Bronchial epithelial cell (primary cell): ENCODE measurements at places on chromosomes 13 and 19. TPM values are rescaled to one million over a fixed set of nuclear protein-coding genes. Genes with fewer than 3 reads are reported as not detected.

Gene IRGQ
- 15.9 and 19.5 TPM in 2 replicates for total RNA-seq

DNA sequence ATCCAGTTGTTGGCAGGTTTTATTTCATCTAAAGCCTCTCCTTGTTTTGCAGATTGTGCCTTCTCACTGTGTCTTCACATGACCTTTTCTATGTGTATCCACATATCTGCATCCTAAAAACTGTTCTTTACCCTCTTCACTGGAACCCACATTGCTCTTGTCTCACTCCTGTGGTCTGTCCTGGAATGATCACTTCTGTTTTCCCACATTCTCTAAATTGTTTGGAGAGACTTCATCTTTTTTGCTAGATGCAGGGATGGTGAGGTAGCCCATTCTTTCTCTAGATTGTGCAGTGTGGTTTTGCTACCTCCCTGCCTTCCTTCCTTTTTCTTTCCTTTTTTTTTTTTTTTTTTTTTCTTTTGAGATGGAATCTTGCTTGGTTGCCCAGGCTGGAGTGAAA lies 608.6 kb upstream of the MIR17HG start:
- no peak for DNase-seq

DNA sequence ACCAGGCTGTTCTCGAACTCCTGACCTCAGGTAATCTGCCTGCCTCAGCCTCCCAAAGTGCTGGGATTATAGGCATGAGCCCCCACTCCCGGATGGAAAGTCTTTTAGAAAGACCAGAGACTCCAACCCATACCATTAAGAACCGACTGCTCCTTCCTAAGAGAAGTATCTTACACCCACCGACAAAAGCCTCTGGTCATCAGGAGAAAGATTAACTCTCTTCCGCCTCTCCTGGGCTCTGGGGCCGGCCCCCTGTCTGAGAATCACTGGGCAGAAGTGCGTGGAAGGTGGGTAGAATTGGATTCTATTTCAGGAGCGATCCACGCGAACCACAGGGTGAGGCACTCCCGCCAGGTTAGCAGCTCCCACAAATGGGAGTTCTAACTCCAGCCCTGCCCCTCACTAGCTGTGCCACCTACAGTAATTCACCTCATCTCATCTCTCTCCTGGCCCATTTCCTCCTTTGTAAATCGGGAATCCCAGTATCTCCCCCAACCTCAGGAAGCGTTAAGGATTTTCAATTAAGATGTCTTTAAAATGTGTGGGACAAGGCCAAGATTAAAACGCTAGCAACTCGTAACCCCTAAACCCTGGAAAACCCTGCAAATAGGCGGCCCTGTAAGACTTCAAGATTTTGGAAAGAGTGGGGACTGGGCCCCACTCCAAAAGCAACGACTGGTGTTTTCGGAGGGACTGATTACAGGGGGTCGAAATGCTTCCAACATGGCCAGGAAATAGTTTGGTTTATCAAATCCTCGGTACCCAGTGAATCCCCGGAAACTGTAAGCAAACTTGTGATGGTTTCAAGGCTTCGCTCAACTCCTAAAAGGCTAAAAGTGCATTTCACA lies 1.3 kb downstream of the HNRNPL start:
- DNase-seq, result no peak

- no peak for DNase-seq
Measured at GRCh38 chr13:113176280-113176679, 17.8 kb downstream of the PROZ start.

DNA sequence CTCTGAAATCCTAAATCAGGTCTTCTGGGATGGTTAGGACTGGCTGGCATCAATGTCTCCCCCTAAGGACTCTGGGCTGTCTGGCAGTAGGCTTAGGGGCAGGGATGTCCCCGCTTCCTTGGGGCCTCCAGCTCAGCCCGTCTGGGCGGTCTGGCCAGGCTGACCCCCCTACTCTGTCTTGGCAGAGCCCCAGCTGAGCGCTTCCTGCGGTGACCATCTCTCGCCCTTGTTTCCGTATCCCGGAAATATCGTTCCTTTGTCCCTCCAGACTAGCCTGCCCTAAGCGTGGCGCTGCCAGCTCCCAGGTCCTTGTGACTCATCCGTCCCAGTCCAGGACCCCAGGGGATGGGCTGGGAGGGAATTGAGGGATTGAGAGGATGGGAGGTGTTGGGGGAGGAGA lies 11.3 kb downstream of the GTPBP3 start:
- DNase-seq, result peak; percentile 15

DNA sequence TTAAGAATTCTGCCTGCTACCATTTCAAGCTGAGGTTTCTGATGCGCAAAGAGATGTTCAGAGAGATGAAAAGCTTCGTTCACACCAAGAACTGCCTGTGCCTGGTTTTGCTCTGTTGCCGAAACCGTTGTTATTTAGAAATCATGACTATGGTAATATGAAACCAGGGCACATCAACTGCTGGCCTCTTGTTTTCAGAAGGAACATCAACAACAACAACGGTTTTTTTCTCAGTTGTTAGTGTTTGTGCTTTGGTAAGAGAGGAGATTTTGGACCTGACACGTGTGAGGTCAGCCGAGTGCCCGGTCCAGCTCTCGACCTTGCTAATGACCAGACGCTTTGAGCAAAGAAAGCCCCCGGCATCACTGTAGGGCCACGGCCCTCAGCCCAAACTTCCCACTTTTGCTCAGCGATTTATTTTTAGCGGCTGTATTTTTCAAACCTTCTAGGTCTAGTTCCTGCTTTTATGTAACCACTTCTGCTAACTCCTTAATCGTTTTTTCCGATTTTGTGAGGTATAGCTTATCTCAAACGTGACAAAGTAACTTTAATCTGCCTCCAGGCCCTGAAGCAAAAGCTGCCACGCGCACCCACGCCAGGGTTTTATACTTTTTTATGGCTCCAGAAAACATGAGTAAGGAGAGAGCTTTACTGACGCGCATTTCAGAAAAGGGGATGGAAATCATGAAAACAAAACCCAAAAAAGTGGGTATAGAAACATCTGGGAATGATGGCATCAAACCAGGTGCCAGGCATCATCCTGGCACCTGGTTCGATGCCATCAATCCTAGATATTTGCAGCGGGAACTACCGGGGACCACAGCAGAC lies 42.0 kb downstream of the KLF2 start:
- DNase-seq, result no peak

DNA sequence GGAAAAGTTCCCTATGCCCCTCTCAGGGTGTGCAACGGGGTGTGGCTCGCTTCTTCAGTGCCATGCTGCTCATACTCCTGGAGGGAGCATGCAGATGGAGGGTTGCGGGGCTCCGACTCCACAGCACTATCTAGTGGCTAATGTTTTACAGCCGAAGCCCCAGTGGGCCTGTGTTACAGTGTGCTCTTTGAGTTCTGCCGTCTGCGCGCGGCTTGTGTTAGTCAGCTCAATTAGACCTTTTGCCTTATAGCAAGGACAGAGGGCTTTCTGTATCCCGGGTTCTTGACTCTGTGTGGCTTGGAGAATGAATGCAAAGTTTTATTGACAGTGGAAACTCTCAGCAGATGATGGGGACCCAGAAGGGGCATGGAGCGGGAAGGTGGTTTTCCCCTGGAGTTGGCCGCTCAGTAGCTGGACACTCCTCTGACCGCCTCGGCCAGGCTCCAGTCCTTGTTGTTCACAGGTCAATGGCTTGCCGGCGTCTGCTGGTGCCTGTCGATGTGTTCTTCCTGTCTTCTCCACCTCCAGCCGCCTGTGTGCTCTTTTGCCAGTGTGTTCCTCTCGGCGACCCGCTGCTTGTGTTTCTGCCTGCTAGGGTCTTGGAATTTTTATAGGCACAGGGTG lies 383.4 kb downstream of the LMO7 start:
- no peak for DNase-seq

- no peak for DNase-seq
Measured at GRCh38 chr19:57063070-57063469, 56.7 kb upstream of the USP29 start.

DNA sequence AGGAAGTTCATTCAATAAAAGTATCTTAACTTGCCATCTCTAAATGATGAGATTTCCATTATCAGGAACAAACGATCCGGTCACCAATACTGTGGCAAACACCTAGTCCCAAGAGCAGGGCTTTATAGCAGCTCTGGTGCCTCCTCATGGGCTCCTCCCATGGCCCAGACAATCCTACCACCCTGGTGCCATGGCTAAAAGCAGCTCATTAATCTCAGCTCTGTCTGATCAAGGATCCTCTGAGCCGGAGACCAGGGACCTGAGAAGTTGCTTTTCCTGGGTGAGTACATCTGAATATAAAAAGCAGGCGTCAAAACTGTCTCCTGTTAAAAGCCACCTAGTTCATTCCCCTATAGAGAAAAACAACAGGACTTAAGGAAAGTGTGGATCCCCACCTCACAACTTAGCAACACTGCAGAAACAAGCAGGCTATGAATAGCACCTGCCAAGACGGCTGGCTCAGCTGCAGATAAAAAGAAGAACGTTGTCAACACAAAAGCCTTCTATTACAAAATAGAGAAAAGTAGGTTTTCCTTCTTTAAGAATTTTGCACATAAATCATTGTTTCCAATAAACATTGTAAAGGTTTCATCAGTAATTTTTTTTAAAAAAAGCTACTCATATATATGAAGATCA lies 30.3 kb downstream of the TSHZ3 start:
- DNase-seq, result no peak
